ENCODE measurements at places on chromosomes 16 and 17.
A peak's percentile ranks its signal among the peaks of the same experiment; 100 is the strongest.

GRCh38 chr17:48191362-48191761 lies 83.8 kb downstream of the SNX11 start:
- no peak for DNase-seq

DNA sequence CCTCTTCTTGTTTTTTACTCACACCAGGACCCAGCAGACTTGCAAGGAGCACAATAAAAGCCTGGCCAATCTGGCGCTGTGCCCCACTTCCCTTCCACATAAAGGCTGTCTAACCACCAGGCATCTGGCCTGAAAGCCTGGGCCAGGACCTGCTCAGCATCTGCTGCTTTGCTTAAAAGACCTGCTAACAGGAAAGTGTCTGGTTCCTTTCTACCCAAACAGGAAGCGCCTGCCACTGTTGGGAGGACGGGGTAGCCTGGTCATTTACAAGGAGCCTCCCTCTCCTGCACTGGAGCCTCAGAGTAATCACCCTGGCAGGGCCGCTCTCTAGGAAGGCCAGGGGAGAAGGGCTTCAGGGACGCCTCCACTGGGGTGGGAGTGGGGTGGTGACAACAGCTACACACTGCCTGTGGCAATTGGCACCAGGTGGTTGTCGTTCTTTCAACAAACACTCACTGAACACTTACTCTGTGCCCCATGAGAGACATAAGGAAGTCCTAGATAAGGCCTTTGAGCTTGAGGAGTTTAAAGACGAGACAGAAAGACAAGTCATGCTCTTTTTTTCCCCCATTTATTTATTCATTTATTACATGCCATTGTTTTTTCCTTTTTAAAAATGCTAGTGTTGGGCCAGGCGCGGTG lies 6.3 kb upstream of the MMP28 start:
- peak; percentile 72 for DNase-seq

GRCh38 chr16:46743232-46743719 lies 4.9 kb downstream of the MYLK3 start:
- DNase-seq: no peak

GRCh38 chr16:70715055-70715858 lies 29.4 kb upstream of the MTSS2 start:
- DNase-seq: peak; percentile 78

DNA sequence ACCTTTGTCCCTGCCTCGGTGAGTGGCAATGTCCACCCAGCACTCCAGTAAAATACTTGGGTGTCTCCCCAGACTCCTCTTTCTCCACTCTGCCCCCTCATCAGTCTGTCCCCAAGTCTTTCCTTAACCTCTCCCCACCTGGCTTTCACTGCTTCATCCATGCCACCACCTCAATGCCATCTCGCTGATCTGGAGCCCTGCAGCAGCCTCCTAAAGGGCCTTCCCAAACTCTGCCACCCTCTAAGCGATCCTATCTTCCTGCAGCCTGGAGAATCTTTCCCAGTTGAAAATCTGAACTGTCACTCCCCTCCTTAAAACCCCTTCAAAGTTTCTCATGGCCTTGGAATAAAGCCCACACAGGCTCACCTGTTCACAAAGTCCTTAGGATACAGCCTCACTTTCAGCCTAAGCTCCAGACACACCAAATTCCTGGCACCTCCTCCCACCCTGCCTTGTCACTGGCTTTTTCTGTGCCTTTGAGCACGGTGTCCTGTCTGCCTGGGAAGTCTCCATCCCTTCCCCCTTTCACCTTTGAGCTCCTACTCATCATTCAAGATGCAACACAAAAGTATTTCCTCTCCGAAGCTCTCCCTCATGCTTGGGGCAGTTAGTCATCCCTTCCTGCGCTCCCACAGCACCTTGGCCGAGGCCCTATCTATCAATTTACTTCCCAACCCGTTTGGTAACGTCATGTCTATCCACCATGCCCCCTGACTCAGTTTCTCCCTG lies 2.8 kb downstream of the WNK4 start:
- no peak for DNase-seq

DNA sequence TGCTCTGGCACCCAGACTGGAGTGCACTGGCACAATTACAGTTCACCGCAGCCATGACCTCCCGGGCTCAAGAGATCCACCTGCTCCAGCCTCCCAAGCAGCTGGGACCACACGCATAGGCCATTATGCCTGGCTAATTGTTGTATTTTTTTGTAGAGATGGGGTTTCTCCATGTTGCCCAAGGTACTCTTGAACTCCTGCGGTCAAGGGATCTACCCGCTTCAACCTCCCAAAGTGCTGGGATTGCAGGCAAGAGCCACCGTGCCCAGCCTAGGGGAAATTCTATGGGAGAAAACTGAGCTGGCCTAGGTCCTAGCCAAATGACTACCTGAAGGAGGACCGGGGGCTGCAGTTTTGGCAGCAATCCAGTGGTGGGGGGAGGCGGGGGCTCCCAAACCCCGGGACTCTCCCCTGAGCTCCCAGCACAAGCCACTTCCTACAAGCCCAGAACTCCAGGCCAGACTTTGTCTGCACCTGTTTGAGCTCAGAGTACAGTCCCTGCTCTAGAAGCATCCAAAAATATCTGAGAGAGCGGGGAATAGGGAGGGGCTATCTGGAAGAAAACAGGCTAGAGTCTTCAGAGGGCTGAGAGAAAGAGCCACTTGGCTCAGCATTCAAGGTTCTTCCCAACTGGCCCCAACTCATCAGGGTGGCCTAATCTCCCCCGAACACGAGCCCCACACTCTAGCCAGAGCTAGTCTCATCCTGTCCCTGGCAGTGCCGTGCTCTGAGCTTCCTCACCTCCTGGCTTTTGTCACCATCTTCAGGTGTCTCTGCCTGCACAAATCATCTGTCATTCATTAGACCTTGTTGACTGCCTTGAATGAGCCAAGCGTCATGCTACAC lies 9.1 kb downstream of the SRL start:
- DNase-seq: no peak

- DNase-seq: no peak
Observed at GRCh38 chr16:53895433-53895832, 191.5 kb downstream of the FTO start.

GRCh38 chr16:4019371-4019791 lies 96.9 kb downstream of the ADCY9 start:
- no peak for DNase-seq

DNA sequence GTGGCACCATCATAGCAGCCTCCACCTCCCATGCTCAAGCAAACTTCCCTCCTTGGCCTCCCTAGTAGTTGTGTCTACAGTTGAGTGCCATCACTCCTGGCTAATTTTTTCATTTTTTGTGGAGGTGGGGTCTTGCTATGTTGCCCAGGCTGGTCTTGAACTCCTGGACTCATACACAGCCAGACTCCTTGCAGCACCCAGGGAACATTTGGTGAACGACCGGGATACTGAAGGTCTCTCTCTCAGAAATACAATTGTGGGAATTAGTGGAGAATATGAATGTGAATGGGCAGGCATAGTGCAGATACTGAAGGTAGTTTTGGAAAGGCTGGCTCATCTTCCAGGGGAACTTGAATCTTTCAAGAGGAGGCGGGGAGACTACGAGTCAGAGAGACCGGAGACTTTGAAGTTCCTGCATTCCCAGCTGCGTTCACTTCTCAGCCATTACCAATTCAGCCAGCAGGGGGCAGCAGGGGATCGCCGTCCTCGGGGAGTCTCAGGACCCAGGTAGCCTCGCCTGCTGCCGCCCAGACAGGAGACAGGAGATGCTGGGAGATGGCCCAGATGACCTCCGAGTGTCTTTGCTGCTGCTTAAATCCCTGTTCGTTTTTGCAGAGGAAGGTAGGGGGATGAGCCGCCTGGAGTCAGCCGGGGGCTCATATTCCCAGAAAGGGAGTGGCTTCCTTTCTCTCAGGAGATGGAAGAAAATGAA lies 68.6 kb downstream of the HAPSTR1 start:
- no peak for DNase-seq

GRCh38 chr17:50051082-50051576 lies 4.8 kb upstream of the ITGA3 start:
- no peak for DNase-seq

DNA sequence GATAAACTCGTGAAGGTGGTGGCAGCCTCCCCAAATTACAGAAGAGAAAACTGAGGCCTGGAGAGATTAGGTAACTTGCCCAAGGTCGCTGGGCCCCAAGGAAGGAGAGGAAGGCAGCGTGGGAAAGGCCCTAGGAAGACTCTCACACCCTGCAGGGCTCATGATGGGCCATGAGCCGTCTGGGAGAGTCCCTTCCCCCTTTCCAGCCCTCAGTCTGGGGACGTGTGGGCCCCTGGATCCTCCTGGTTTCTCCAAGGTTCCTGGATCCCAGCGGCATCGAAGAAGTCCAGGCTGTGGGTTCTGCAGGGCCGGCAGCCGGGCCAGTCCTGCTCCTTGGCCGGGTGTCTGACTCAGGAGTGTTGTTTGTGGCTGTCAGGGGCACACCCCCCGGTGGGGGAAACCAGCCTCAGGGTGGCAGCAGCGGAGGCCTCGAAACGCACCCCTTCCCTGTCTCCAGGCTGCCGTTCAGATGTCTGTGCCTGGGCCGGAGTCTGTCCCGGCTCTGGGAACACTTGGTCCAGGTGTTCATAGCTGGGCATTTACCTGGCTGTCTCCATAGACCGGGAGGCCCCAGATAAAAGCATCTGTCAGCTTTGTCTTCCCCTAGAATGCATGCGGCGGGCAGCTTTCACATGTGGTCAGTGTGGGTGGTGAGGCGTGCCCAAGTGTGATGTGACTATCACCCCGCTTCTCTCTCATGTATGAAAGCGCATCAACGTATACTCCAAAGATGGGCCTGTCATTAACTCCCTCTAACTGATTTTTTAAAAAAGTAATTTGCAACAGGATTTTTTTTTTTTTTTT lies 3.7 kb upstream of the RAP1GAP2 start:
- no peak for DNase-seq

- DNase-seq: no peak
Observed at GRCh38 chr17:72360386-72360940, 239.6 kb downstream of the SOX9 start.

GRCh38 chr17:17900615-17901520 lies 64.1 kb upstream of the SREBF1 start:
- DNase-seq: peak; percentile 65

GRCh38 chr17:58587713-58588117 lies 73.3 kb upstream of the MTMR4 start:
- DNase-seq: no peak

DNA sequence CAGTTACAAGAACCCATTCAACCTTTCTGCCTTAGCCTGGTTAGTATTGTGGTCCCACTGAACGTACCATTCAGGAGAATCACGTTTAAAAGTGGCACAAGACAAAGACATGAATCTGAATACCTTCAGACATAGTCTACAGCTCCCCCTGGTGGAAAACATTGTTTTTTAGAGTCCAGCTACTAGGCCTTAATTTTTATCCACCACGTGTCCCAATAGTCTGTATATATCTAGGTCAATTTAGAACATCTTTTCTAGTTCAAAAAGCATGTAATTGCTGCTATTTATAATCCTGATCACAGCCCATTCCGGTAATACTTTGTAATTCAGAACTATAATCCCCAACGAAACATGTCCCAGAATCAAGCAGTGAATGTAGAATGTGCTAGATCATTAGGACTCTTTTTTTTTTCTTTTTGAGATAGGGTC lies 13.7 kb upstream of the GUCY2D start:
- peak; percentile 75 for DNase-seq

- no peak for DNase-seq
Observed at GRCh38 chr17:81231121-81231645, 7.7 kb downstream of the TEPSIN start.

GRCh38 chr17:59512844-59513385 lies 52.5 kb upstream of the DHX40 start:
- DNase-seq: no peak

DNA sequence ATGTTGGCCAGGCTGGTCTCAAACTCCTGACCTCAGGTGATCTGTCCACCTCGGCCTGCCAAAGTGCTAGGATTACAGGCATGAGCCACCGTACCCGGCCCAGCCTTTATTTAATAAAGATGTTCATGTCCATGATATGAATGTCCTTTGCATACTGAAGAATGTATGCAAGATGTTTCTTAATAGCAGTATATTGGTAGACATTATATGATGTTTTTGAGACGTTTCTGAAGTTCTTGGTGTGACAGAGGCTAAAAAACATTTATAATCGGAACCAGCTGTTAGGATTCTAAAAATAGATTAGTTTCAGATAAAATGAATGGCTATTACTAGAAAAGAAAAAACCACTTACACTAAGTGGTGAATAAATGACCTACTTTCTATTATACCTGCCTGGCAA lies 11.8 kb downstream of the PDZD9 start:
- no peak for DNase-seq

DNA sequence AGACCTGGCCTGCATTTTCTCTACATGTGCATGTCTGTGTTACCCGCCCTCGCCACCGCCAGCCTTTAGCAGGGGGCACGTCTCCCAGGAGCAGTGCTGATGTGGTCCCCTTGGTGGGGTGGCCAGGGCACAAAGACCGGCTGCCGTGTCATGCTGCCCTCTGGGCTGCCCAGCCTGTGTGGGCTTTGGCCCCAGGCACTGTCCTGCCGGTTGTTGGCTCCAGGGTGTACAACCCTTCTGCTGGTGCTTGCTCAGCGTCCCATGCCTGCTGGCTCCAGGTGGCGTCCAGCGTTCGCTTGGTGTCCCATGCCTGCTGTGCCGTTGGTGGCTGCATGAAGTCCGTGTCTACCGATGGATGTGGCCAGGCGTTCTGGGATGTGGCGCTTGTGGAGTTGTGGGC lies 4.1 kb downstream of the BAIAP2 start:
- DNase-seq: no peak

DNA sequence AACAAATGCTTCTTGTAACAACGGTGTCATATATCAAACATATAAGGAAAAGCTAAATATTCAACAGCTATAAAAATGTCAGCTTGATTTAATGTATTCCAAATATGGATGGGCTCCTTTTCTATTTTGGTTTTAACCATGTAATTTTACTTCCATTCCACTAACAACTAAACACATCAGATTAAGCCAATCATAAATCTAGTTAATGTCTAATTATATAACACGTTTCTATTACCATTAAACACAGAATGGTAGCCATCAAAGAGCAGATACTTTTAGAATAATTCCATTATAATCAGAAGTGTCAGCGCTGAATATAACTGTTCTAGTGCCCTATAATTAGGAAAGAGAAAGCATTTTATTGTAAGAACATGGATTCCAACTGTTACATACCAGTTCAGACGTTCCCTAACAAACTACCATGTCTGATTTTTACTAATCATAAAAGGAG lies 10.0 kb downstream of the CMC2 start:
- DNase-seq: no peak

DNA sequence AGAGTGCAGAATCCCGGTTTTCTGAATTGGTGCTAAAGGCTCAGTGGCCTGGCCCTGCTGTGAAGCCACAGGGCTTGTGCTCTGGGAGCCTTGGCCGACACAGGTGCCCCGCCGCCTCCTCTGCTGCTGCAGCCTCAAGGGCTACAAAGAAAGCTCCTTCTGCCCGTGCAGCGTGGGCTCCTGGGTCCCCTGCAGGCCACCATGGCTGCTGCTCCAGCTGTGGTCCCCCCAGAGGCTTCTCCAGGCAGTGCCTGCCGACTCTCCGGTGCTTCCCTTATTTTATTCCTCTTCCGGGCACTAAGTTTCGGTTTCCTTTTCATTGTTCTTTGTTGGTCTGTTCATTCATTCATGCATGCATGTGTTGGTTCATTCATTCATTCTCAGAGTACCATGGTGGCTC lies 53.1 kb downstream of the CMIP start:
- no peak for DNase-seq
